NCI-H146 (cell line): ENCODE measurements at places on chromosomes 3 and 15.

DNA sequence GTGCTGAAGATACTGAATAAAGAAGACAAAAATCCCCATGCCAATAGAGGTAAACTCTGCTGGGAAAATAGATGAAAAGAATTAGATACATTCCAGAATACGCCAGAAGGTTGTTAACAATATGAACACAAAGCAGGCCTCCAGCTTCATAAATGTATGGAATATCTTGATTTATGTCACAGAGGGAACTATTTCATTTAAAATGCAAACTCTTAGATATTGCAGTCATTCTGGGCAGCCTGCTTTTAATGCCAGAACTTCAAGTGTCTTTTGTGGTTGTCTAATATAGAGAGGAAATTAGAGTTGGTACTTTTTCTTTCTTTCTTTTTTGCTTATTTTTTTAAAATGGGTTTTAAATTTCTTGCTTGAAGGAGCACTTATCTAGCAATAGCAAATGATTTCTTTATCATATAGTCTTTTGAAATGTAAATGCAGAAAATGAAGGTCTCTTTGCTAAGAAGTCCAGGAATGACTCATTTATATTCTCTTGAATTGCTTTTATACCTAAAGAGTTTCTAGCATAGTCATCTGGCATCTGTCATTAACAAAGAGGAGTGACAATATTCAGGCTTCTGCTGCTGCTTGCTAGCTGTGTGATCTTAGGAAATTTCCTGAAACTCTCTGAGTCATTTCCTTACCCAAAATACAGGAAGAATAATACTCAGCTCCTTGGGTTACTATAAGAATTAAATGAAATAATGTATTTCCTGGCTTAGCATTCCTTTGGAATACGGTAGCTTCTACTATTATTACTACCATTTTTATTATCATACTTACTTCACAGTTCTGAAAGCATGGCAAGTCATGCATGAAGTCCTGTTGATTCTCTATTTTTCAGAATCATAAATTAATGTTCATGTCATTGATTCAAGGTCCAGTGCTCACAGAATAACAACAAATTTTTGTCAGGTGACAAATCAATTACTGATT lies 527.6 kb downstream of the DIPK2A start:
- no peak for DNase-seq

GRCh38 chr3:67640023-67640660 lies 14.3 kb downstream of the SUCLG2 start:
- no peak for DNase-seq

- DNase-seq = no peak
Observed at GRCh38 chr15:29309139-29309538, 39.5 kb upstream of the NSMCE3 start.

DNA sequence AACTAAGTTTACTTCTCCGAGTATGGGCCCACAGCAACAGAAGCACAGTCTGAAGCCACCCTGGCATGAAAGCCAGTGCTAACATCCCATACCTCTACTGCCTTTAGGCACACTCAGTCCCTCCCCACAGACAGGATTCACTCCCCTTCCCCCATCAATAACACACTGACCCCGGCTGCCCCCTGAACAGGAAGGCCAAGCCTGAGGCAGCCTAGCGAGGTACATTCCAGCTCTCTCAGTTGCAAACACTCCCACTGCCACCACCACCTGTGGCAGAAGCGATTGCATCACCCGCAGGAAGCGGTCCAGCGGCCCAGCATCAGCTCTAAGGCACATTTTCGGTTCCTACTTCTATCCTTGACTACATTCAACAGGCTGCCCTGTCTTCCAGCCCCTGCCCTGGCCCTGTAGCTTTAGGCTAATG lies 7.0 kb upstream of the BMF start:
- no peak for DNase-seq

- DNase-seq = no peak
Observed at GRCh38 chr3:112464264-112464663, 35.0 kb downstream of the BTLA start.

GRCh38 chr3:5186858-5187155 lies 700 bp upstream of the EDEM1 start:
- DNase-seq = no peak
